Testis (tissue), 5 donors: ENCODE measurements at places on chromosomes 7 and 10.

- DNase-seq, result no peak
Observed at GRCh38 chr7:130593033-130593432, 75.5 kb downstream of the COPG2 start.

- no peak for DNase-seq
Observed at GRCh38 chr7:44768628-44769371, 20.2 kb downstream of the ZMIZ2 start.

DNA sequence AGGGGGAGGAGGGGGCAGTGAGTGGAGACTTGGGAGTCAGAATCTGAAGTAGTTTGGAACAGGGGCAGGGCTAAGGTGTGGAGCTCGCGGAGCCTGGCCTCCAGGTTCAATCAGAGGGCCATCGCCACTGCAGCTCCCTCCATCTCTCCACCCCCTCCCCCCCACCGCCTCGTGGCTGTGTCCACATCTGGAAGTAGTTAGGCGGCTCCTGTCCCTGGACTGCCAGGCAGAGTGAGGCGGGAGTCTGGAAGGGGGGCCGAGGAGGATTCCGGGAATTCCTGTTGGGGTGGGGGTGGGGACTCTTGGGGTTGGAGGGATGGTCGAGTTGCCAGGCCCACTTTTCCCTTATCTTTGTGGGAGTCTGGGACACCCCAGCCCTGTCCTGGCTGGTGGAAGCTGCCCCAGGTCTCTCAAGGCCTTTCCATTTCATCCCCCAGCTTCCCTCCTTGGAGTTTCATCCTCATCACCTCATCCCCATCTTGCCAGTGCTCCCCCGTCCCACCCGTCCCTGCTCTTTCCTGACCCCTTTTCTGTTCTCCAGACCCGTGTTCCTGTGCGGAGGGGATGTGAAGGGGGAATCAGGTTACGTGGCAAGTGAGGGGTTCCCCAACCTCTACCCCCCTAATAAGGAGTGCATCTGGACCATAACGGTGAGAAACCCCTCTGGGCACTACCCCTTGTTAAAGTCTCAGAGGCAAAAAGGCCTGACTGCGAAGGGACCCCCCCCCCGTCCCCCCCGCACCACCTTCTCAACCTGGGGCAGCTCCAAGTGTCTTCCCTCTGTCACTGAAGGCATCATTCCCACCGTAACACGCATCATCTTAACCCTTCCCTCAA is 944 bp downstream of the PCOLCE start:
- DNase-seq, result peak; percentile 79

DNA sequence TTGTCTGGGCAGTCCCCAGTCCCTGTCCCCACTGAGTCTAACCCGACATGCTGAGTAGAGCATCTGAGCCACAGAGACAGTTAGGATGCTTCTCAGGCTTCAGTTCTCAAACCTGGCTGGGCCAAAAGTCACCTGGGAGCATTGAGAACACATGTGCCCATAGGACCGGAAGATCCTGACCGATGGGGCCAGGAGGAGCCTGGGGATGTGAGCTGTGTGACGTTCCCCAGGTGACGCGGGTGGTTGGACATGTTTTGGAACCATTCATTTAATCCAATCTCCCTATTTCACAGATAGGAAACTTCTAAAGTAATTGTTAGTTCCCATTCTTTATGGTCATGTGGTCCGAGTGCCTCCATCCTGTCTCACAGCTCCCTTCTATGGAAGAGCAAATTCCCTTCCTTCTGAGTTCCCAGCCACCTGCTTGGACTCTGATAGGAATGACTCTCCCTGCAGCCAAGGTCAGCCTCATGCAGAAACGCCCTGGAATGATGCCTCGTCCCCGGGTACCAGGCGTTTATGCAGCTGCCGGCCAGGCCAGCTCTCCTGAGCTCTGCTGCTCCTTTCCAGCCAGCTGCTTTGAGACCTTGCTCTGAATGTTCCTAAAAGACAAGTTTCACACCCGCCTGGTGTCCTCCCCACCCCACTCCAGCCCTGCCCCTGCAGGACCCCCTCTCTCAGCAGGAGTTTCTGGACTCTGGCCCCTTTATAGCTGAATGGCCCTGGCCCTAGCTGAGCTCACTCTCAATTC is 166.5 kb upstream of the RHEB start:
- peak; percentile 28 for DNase-seq

DNA sequence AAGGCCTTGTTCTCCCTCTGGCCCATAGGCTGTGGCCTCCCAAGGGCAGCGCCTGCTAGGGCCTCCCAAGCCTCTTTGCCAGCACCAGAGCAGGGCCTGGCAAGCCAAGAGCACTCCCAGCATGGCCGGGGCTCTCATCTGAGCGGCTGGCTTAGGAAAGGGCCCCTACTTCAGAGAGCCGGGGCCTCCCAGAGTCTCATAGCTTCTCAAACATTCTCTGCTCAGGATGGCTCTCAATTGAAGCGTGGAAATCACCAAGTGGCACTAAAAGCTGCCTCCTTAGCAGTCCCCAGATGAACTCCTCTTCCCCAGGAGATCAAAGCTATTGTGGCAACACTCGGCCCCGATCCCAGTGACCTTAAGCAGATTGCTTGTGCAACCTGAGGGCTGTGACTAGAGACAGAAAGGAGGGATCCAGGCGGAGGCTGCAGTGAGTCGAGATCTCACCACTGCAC is 69.4 kb downstream of the FAM53B start:
- no peak for DNase-seq

GRCh38 chr7:103143868-103144267 is 5.0 kb downstream of the NAPEPLD start:
- no peak for DNase-seq

DNA sequence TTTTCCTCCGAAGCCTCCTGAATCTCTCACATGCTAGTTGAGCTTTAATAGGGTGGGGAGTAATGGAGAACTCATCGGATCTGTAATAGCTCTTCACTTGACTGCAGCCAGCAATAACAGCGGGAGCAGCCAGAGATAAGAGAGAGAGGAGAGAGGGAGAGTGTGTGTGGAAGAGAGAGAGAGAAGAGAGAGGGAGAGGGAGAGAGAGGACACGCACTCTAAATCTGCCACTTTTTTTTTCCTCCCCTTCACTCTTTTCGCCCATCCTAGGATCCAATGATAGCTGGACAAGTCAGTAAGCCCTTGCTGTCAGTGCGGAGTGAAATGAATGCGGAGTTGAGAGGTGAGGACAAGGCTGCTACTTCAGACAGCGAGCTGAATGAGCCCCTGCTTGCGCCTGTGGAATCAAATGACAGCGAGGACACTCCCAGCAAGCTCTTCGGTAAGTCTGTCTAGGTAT is 107.9 kb downstream of the POU6F2 start:
- no peak for DNase-seq

DNA sequence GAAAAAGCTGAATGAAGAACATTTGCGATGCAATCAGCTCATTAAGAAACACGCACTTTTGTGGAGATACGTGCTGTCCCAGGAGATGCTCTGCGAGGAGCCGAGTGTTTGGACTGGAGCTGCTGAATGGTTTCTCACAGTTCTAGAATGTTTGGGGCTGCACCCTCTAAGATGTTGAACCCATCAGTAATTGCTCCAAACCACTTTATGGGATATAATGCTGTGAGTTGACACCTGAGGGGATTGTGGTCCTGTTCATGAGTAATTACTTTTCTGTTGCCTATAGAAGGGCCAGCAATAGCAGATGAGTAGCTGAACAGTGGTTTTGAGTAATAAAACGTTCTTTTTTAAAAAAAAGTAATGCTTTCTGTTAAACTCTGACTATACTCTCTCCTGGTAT is 63.1 kb downstream of the IKZF1 start:
- no peak for DNase-seq

- no peak for DNase-seq
Observed at GRCh38 chr7:45974540-45975360, 53.7 kb upstream of the IGFBP3 start.

DNA sequence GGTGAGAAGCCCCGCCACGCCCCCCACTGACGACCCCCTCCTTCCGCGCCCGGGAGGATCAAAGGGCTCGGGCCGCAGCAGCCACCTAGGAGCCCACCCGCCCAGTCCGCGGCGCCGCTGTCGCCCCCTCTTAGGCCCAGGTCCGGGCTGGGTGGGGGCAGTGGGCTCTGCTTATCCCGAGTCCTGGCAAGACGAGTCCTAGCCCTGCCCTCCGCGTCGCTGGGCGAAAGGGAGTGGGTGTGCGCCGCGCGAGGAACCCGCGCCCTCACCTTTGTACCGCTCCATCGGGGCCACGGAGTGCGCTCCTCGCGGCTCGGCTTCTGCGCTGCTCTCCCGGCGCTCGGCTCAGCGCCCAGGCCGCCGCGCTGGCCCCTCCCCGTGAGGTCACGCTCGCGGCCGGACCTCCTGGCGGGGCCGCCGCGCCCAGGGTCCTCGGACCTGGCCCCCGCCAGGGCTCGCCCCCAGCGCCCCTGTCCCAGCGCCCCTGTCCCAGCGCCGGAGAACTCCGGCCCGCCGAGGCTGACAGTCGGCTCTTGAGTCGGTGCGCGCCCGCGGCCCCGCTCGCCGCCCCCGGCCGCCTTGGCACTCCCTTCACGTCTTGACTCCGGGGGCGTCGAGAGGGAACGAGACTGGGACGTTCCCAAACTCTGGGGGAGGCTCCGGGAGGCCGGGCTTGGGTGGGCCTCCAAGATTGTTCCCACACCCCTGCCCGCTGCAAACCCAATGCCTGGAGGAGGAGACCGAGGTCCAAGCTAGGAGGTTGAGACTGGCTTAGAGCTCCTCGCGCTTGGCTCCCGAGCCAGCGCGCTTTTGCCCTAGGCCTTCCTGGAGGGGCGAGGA is at the start of gene AFAP1L2:
TSS of gene AFAP1L2 (minus strand) at position 332 of the 840 bp plus-strand sequence. CDS start at position 285, 47 bp downstream.
- no peak for DNase-seq

DNA sequence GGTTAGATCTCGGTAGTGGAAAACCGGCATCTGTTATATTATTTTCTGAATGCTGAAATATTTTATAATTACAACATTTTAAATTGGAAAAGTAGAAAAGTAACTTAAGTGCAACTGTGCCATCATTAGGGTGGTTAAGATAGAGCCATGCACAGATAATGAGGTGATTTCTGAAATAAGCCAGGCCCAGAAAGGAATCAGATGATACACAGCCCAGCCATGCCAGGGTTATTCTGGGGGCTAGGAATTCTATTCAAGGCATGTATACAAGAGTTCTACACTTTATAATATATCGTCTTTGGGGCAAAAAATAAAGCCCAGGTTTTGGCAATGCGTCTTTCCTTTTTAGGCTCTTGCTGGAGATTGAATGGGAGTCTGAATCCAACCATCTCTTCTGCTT is 128.7 kb downstream of the ITGB8 start:
- DNase-seq, result no peak

DNA sequence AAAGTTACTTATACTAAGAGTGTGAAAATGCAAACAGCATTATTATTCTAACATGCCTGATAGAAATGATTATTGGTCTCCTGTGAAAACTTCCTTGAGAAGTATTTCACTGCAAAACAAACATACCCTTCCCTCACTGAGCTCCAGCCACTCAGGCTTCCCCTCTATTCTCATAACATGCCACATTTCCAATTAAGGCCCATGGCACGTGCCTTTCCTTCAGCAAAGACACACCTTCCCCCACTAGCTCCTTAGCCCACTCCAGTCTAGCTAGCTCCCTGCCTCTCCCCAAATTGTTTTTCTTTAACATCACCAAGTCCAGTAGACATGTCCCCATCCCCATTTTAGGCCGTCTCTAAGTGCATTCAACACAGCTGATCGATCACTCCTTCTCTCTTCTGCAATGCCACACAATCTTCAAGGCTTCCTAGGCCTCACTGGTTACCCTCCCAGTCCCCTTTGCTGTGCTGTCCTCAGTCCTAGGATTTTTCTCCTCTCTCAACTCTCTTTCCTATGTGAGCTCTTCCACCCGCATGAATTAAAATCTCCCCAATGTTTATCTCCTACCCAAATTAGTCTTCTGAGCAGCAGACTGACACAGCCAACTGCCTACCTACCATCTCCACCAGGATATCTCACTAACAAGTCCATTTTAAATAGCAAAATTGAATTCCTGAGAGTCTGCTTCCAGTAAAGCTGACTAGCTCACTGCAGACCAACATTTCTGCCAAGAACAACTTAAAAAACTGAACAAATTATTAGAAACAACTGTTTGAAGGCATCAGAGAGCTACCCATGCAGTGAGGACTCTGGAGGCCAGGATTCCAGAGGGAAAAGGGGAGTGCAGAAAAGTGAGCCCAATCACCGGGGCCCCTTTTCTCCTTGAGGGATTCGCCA is 11.9 kb downstream of the CYTH3 start:
- DNase-seq, result no peak

DNA sequence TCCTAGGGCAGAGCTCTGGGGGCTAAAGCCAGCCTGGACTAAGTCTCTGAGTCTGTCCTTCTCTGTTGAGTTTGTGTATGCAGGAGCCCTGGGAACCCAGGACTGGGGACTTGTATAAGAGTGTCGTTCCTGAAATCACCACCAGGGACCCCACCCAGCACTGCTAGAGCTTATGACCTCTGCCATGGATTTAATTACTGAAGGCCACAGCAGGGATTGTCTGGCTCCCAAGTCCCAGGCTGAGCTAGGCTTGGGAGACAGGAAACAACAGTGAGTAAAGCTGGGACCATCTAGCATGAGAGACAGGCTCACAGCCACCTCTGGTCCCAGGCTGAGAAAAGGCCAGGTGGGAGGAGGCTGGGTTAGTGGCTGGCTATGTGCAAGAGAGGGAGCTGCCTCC is 1.4 kb upstream of the TSPAN15 start:
- DNase-seq, result peak; percentile 68
